ENCODE measurements at places on chromosomes 4 and X.

DNA sequence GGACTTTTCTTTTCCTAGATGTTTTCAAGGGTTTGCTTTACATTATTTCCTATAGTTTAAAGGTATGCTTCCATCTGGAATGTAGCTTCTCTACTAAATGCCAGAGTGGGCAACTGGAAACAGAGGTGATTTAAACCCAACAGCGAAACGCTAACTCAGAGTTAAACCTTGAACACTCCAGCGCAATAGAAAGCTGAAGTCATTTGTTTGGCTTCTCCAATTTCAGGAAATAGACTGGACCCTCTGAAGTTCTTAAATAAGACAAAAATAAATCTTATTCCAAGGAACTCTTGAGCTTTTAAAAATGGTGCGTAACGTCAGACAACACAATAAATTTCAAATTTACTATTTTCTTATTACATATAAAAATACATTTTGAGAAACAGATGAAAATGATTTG is 1560.0 kb upstream of the TENM3 start:
- DNase-seq, result no peak

GRCh38 chrX:105051364-105051763 is 169.1 kb downstream of the TEX13A start:
- no peak for DNase-seq

DNA sequence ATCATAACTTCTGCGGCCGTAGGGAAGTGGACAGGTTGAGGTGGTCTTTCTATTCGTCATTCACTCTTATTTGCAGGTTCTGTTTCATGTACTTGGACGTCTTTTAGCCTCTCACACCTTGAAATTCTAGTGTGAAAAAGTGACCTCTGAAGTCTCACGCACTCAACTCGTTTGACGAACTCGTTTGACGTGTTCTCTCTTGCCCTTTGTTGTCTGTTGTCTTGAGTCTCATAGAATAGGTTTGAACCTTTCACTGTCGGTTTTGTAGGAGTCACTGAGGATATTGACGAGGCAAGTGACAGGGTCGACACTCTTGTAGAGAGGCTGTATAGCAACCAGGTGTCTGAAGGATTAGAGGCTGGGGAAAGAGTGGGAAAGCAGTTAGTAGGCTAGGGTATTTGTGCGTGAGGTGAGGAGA is 1.1 kb upstream of the PGRMC2 start:
- no peak for DNase-seq

GRCh38 chrX:19904778-19905367 is 17.5 kb upstream of the SH3KBP1 start:
- DNase-seq, result no peak

Data from T-helper 17 cell (primary cell).